Pulmonary artery endothelial cell (primary cell): ENCODE measurements at places on chromosomes 11 and 22.

DNA sequence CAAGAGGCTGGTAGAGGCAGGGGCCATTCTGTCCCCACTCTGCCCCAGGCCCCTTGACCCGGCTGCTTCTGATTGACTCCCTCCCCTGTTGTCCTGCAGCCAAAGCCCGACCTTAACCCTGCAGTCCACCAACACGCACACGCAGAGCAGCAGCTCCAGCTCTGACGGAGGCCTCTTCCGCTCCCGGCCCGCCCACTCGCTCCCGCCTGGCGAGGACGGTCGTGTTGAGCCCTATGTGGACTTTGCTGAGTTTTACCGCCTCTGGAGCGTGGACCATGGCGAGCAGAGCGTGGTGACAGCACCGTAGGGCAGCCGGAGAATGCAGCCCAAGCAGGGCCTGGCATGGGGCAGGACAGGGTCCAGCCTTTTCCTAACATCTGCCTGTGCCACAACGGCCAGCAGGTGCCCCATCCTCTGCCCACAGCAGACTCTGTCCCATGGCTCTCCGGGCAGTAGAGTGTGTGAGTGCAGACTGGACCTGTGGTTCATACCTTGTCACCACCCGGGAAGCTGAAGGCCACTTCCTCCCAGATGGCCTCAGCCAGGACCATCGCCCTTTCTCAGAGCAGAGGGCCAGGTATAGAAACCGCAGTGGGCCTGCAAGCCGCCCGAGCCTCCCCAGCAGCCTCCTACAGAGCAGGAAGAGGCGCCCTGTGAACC is 26.8 kb upstream of the MGAT3 start:
- no peak for DNase-seq

DNA sequence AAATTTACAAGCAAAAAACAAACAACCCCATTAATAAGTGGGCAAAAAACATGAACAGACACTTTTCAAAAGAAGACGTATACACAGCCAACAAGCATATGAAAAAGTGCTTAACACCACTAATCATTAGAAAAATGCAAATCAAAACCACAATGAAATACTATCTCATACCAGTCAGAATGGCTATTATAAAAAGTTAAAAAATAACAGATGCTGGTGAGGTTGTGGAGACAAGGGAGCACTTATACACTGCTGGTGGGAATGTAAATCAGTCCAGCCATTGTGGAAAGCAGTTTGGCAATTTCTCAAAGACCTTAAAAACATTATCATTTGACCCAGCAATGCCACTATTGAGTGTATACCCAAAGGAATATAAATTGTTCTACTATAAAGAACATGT is 72.3 kb downstream of the BBOX1 start:
- no peak for DNase-seq

GRCh38 chr11:87832211-87832610 is 343.0 kb downstream of the RAB38 start:
- no peak for DNase-seq

DNA sequence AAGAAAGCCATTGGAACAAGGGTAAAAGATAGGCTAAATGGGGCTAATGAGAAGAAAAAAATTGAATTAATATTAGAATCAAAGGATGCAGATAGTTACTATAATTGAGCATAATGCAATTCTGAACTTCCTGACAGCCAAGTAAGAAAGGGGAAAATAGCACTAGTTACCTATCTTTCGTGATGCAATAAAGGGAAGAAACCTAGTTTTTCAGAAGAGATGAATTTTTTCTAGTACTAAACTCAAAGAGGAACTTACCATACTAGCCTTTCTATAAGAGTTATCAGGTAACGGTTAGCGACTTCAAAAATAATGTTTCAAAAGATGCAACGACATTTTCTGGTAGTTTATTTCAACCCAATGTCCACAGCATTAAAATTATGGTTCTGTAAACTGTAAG is 8.8 kb upstream of the WT1 start:
- DNase-seq, result no peak

DNA sequence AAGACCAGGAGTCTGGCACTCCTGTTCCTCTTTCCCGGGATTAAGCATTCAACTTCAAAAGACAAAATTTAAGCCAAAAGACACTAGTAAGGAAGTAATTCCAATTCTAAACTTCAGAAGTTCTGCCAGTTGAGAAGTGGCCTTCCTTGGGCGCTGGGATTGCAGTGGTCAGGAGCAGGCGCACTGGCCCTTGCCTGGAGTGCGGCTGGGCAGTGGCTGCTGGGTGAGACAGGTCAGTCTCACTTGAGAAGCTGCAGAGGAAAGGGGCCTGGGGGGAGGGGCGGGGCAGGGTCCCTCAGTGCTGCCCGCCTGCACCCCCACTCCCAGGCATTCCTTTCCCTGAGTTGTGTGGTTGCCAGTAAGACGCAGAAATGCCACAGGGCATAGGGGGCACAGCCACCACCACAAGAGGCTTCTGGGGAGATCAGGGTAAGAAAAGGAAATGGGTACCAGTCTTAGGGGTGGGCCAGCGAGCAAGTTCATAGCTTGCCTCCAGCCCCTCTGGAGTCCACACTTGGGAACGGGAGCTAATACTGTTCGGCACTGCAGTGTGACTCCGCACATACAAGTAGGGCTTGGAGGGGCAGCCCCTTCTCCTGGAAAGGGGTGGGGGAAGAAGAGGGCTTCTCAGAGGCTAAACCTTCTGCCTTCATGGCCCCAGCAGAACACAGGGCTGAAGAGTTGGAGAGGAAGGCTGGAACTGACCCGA is 5.5 kb downstream of the MRPL49 start:
- no peak for DNase-seq

GRCh38 chr22:37746366-37747079 is 49.7 kb downstream of the TRIOBP start:
- no peak for DNase-seq

DNA sequence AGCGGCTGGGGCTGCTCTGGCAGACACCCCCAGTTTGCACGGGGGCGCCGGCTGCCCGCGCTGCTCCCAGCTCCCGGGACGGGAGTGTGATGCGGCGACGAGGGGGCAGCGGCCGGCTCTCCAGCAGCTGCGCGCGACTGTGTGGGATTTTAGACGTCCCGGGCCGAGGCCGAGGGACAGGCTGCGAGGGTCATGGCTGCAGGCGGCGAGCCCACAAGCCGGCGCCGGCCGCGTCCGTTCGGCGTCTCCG is 159 bp downstream of the FZD4 start:
- DNase-seq, result no peak

GRCh38 chr11:26286472-26287066 is 45.4 kb upstream of the ANO3 start:
- DNase-seq, result no peak

DNA sequence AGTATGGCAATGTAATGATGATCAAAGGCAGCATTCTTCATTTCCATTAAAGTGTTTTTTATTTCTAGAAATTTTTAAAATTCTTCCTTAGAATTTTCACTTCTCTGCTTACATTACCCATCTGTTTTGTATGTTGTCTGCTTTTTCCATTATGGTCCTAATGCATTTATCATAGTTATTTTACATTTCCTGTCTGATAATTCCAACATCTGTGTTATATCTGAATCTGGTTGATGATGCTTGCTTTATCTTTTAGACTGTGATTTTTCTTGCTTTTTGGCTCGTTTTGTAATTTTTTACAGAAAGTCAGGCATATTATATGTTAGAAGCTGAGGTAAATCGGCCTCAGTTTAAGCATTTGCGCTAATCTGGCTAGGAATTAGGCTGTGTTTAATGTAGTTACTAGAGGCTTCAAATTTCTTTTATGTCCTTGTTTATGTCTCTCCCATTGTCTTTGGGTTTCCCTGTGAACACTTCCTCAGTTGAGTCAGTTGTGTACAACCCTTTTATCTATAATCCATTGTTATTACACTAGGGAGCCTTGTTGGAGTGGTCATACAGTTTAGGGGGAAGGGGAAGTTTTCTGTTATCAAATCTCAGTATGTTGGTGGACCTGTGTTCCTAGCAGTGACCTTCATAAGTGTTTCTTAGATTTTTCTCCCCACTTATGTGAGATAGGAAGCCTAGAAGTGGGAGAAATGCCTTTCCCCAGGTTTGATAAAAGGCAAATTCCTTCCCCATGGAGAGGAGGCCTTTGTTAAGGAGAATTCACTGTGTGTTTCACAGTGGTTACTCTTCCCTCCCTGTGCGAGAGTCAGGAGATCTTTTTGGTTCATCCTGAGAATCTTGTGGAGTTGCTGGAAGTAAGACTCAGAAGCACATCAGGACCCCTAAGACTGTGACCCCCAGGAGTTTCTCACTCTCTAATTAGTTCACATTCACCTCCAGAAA is 437.5 kb downstream of the INSC start:
- no peak for DNase-seq

- no peak for DNase-seq
These were observed 3.6 kb downstream of the YDJC start for GRCh38 chr22:21626073-21626734.

DNA sequence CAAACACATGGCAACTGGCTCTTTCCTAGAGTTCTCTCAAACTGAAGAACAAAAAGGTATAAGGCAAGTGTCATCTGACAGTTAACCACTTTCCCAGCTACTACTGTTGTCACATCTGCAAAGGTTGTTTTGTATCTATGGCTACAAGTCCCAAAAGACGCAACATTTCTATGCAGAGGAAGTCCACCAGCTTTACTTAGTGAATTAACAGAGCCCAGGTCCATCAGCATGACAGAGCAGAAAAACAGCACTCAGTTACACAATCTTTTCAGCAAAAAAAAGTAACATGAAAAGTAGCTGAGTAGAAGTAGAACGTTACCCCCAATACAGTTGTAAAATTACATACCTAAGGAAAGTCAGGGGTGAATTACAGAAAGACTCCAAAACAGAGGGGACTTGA is 12.1 kb downstream of the CPSF7 start:
- DNase-seq, result no peak

GRCh38 chr11:28105869-28106268 is 2.1 kb downstream of the KIF18A start:
- no peak for DNase-seq

DNA sequence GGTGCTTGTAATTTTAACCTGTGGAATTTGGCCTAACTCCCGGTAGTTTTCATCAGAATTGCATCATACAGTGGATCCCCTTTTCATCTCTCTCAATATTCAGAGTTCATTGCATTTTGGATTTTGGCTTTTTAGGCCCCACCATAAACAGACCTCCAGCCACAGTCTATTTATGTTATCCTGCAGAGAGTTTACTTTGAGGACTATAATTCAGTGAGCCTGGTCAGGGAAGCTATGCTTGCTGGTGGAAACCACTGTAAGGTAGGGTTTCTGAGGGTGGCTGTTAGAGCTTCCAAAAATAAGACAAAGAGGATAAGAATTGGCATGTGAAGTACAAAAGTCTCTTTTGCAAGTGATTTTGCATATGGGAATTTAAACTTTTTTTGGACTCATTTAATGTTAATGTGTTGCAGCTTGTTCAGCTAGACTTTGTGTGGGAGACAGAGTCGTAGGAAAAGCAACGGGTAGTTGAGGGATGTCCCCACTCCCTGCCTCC is 34.8 kb upstream of the DDI1 start:
- DNase-seq, result no peak

DNA sequence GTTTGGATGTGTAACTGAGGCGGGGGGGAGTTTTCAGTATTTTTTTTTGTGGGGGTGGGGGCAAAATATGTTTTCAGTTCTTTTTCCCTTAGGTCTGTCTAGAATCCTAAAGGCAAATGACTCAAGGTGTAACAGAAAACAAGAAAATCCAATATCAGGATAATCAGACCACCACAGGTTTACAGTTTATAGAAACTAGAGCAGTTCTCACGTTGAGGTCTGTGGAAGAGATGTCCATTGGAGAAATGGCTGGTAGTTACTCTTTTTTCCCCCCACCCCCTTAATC is 2.3 kb downstream of the MALAT1 start:
- DNase-seq, result no peak

GRCh38 chr11:31408201-31408600 is 38.5 kb downstream of the DNAJC24 start:
- DNase-seq, result no peak

DNA sequence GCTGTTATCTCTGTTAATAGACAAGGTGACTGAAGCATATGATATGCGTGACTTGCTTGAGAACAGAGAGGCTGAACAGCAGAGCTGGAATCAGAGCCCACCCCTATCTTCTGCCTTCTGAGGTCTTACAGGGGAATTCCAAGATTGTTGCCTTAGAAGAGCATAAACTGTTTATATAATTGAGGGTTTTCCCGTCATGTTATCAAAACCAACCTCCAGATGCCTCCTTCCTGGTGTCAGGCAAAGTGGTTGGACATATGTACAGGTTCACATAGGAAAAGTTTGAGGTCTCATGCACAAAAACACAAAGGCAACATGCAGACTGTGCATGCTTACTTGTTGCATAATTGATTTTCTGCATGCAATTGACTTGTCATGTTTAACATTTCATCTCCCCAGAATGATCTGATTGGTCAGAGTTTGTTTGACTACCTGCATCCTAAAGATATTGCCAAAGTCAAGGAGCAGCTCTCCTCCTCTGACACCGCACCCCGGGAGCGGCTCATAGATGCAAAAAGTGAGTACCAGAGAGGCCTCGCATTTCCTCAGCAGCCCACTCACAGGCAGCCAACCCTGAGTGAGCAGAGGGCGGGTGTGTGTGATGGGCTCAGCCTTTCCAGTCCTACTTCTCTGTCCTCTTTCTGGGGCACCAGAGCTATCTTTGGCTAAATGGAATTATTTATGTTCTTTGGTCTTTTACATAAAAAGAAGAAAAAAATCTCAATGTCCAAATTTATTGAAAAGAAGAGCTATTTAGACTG is 88.9 kb downstream of the BMAL1 start:
- no peak for DNase-seq

DNA sequence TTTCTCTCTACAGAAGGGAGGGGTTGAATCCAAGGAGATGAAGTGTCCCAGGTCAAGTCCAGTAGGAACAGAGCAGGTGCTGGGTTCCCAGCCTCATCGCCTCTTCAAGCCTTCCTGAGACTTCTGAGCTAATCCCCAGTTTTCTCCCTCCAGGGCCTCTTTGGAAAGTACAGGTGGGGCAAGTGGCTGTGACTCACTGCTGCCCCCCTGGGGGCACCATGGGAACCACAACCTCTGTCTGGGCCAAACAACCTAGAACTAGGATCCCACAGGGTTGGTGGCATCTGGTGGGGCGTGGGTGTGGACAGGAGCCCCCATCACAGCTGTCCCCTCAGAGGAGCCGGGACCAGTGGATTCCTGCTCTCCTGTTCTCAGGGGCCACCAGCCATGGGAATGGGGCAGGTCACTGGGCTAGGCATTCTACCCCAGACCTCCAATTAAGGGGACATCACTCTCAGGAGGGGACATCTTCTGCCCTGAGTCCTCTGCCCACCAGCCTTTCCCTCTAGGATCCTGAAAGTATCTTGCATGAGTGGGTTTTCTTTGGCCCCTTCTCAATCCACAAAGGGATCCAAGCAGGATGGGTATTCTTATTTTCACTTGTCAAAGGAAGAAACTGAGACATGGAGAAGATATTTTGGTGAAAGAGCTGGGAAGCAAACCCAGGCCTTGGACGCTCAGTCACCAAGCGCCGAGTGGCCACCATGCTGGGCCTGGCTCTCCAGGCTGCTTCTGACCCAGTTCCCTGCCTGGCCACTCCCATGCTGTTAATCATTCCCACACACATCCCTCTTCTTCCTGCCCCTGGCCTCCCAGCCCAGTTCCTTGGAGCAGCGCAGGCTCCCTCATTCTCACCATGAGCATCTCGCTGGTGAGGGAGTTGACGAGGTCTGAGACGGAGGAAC is 23.8 kb downstream of the LRRC10B start:
- no peak for DNase-seq

GRCh38 chr11:75525433-75526191 is at the start of gene GDPD5:
Gene GDPD5, minus strand, starts transcription at chr11:75525941. Its CDS starts 48,206 bp downstream, at chr11:75477735.
- peak; percentile 24 for DNase-seq

GRCh38 chr11:78220218-78221157 is 31.8 kb downstream of the USP35 start:
- no peak for DNase-seq

- DNase-seq, result no peak
These were observed 73.1 kb upstream of the CRYBB3 start for GRCh38 chr22:25126510-25126909.
